ENCODE measurements at places on chromosomes 16 and 17.

- no peak overlapping the region for H3K4me3 ChIP-seq
- no peak overlapping the region for H3K27ac ChIP-seq
- H3K4me1 ChIP-seq = peaks cover 2% of the 10 kb centered on the region
- H3K27me3 ChIP-seq = peaks cover 8% of the 10 kb centered on the region
- DNase-seq = no peak
These were observed 2.0 kb downstream of the TP53I13 start for GRCh38 chr17:29570521-29570920.

DNA sequence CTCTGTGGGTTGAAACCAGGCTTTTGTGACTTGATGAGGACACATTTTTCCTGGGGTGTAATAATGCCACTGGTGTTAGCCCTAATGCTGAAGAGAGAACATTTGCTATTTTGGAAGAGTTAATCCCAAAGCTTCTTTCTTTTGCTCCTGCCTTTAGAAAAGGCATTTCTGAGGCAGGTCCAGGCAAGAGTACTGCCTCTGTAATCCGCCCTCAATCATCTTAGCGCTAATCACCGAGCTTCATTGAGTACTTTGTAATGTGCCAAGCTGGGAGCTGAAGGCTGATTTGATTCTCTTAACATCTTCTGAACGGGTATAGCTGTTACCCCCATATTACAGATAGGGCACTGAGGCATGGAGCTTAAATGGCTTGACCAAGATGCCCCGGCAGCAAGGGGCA is 60.3 kb downstream of the AKAP1 start:
- H3K27me3 ChIP-seq = no peaks in the 10 kb centered on the region
- no peak for DNase-seq
- H3K4me3 ChIP-seq = no peak overlapping the region
- no peaks in the 10 kb centered on the region for H3K36me3 ChIP-seq
- H3K4me1 ChIP-seq = no peaks in the 10 kb centered on the region
- H3K27ac ChIP-seq = no peak overlapping the region

DNA sequence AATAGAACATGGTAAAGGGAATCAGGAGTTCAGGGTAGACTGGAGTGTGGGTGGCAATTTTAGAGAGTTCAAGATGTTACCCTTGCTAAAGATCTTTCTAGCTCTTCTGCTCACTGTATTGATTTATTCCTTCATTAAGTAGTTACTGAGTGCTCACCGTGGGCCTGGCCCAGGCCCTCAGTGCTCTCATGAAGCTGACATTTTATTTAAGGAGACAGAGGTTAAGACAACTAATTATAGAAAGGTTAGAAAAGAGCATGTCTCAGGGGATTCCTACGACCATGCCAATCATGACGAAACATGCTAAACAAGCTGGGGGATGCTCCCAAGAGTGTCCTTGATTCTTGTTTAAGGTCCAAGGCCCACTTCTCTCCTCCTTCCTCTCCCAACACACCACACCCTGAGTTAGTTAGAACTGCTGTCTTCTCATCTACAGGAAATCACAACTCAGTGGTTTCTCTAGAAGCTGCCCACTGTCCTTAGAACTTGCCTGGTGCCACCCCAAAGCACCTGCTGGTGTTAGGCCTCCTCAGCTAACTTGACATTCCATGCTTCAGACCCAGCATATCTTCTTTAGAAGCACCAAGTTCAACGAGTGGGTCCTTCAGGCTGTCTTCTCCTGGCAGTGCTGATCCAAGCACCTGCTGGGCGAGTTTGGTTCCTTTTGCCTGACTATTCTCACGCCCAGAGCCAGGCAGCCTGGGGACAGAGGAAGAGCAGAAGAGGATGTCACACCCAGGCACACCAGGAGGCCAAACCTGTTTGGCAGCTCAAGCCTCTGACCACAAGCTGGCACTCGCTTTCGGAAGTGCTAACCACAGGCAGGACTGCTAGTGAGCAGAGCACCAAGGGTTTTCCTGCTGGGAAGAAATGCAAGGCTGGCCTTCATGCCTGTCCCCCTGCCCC is 79.0 kb downstream of the GAS7 start:
- DNase-seq = no peak
- no peak overlapping the region for H3K4me3 ChIP-seq
- no peaks in the 10 kb centered on the region for H3K36me3 ChIP-seq
- no peak overlapping the region for H3K27ac ChIP-seq

GRCh38 chr17:71870546-71870862 is 250.3 kb upstream of the SOX9 start:
- H3K4me3 ChIP-seq = no peak overlapping the region
- no peaks in the 10 kb centered on the region for H3K27me3 ChIP-seq
- H3K36me3 ChIP-seq = no peaks in the 10 kb centered on the region
- no peak overlapping the region for H3K27ac ChIP-seq
- H3K4me1 ChIP-seq = no peaks in the 10 kb centered on the region

- H3K4me3 ChIP-seq = no peak overlapping the region
- H3K27me3 ChIP-seq = no peaks in the 10 kb centered on the region
- no peak overlapping the region for H3K27ac ChIP-seq
These were observed 6.6 kb downstream of the WFIKKN2 start for GRCh38 chr17:50841949-50842354.

DNA sequence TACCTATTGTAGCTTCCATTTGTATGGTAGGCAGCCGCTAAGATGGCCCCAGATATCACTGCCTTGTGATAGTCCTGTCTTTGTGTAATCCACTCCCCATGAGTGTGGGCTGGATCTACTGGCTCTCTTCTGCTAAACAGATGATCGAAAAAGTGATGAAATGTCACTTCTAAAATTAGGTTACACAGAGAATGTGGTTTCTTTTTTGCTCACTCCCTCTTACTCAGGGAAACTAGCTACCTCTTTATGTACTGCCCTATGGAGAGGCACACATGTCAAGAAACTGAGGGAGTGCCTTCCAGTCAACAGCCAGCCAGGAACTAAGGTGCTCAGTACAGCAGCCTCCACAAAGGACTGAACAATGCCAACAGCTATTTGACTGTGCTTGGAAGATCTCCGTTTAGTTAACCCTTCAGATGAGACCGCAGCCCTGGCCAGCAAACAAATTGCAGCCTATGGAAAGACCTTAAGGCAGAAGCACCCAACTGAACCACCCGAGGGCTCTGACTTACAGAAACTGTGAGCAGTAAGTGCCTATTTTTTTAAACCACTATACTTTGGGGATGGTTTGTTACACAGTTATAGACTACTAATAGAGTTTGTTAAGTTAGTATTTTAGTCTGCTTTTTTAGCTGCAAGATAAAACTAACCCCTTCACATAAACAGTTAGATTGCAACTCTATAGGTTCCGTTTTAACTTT is 113.2 kb upstream of the MAF start:
- H3K4me1 ChIP-seq = no peaks in the 10 kb centered on the region
- DNase-seq = no peak
- no peak overlapping the region for H3K27ac ChIP-seq

DNA sequence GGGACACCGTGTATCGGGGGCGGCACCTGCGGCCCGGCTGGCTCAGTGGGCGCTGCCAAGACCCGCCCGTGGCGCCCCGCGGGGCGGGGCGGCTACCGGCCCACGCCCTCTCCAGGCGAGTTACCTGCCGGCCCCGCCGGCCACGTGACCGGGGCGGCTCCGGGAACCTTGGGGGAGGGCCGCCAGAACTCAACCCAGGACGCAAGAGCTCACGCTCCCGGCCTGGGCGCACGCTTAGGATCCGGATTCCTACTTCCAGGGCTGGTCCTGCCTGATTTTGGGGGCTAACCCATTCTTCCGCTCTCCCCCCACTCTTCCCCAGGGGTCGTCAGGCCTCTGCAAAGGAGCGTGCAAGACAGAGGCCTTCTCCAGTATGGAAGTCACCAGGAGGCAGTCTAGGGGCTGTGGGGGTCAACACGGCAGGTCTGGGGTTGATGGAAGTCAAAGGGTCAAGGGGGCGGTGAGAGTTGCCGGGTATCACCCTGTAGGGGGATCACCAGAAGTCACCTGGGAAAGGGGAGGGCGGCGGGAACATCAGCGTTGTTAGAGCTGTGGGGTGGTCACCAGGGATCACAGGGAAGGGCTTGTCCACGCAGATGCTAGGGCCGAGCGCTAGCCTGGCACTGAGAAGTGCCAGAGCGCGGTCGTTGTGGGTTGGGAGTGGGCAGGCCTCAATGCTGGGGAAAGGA is 354 bp upstream of the ESRP2 start:
- H3K27ac ChIP-seq = peak overlapping the region; percentile 7
- no peaks in the 10 kb centered on the region for H3K27me3 ChIP-seq
- peak overlapping the region; percentile 77 for H3K4me3 ChIP-seq
- DNase-seq = no peak
- H3K4me1 ChIP-seq = peaks cover 6% of the 10 kb centered on the region

- no peaks in the 10 kb centered on the region for H3K36me3 ChIP-seq
- H3K27me3 ChIP-seq = no peaks in the 10 kb centered on the region
- DNase-seq = no peak
- H3K4me3 ChIP-seq = no peak overlapping the region
- H3K27ac ChIP-seq = no peak overlapping the region
These were observed 32.5 kb upstream of the SMIM36 start for GRCh38 chr17:55543709-55544108.

DNA sequence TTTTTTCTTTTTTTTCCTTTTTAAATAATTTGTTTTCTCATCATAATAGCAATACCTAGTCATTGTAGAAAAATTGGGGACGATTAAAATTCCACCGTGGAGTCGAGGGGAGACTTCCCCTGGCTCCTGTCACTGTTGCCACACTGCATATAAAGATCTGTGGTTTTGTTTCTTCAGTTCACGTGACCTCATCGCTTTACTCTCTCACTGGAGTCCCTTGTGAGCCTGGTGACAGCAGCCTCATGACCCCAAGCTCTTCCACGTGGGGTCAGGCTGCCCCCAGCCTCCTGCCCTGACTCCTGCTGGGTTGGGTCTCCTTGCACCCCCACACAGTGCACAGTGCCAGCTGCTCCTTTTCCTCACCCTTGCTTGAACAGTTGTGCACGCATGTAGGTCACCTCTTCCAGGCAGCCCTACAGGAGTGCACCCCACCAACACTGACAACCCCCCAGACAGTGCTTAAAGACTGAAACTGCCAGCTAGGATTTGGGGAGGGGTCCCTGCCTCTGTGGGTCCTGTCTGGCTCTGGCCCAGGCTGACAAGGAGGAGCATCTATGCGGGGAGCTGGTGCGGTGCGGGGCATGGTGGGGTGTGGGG is 7.3 kb upstream of the METRNL start:
- no peak overlapping the region for H3K4me3 ChIP-seq
- no peak overlapping the region for H3K27ac ChIP-seq
- no peak for DNase-seq
- no peaks in the 10 kb centered on the region for H3K4me1 ChIP-seq
- H3K27me3 ChIP-seq = no peaks in the 10 kb centered on the region
- no peaks in the 10 kb centered on the region for H3K36me3 ChIP-seq

GRCh38 chr16:56353054-56353921 is 72.1 kb downstream of the AMFR start:
- H3K4me1 ChIP-seq = peaks cover 6% of the 10 kb centered on the region
- H3K36me3 ChIP-seq = no peaks in the 10 kb centered on the region
- H3K4me3 ChIP-seq = no peak overlapping the region
- no peak for DNase-seq
- no peak overlapping the region for H3K27ac ChIP-seq

Data from iPS DF 6.9 (cell line).